Stimulated activated CD4-positive, alpha-beta T cell treated with anti-CD3 and anti-CD28 coated beads, Interleukin-1b, Interleukin-23, amount 100 ng/mL, for 4 hours (primary cell): ENCODE measurements at places on chromosomes 12 and 14.

GRCh38 chr12:88401155-88401554 lies 179.1 kb downstream of the KITLG start:
- DNase-seq: no peak

- no peak for DNase-seq
These were observed 451.1 kb upstream of the RGS6 start for GRCh38 chr14:71481021-71481654.

- no peak for DNase-seq
These were observed 36.5 kb upstream of the SSTR1 start for GRCh38 chr14:38171197-38171596.

GRCh38 chr14:97198813-97199212 lies 401.6 kb downstream of the VRK1 start:
- no peak for DNase-seq

DNA sequence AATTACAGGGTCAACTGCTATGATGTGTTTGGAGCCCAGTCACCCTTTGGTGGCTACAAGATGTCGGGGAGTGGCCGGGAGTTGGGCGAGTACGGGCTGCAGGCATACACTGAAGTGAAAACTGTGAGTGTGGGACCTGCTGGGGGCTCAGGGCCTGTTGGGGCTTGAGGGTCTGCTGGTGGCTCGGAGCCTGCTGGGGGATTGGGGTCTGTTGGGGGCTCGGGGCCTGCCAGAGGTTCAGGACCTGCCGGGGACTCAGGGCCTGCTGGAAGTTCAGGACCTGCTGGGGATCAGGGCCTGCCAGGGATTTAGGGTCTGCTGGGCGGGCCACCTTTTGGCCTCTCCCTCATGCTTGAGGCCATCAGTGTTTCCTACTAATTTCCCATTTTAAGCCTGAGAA lies 37.1 kb downstream of the ALDH2 start:
- DNase-seq: no peak

DNA sequence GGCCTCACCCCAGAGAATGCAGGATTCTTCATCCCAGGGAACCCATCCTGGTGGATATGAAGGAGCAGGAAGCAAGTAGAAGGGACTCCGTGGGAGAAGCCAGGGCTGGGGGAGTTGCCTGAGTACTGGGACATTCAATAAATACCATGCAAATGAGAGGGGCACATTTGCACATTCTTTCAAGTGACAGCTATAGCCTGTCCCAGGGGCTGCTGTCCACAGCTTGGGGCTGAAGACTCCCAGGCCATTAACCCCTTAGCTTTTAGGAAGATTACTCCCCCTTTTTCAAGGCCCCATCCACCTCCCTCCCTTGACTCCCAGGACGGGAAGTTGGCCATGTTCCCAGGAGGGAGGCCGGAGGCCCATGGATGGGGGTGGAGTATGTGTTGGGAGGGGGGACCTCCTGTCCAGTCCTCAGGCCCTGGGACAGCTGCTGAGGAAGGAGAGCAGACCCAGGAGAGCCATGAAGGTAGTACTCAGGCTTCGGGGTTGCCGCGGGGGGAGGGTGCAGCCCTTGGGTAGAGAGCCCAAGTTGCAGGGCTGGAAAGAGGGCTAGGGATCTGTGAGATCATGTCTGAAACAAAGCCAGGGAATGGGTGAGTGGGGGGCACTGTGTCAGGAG lies 974 bp upstream of the TNS2 start:
- no peak for DNase-seq

- no peak for DNase-seq
These were observed 56.6 kb downstream of the SH2B3 start for GRCh38 chr12:111462210-111462769.
